Femur (tissue), 1 donor: ENCODE measurements at places on chromosomes 7 and 10.
A peak's percentile ranks its signal among the peaks of the same experiment; 100 is the strongest.

DNA sequence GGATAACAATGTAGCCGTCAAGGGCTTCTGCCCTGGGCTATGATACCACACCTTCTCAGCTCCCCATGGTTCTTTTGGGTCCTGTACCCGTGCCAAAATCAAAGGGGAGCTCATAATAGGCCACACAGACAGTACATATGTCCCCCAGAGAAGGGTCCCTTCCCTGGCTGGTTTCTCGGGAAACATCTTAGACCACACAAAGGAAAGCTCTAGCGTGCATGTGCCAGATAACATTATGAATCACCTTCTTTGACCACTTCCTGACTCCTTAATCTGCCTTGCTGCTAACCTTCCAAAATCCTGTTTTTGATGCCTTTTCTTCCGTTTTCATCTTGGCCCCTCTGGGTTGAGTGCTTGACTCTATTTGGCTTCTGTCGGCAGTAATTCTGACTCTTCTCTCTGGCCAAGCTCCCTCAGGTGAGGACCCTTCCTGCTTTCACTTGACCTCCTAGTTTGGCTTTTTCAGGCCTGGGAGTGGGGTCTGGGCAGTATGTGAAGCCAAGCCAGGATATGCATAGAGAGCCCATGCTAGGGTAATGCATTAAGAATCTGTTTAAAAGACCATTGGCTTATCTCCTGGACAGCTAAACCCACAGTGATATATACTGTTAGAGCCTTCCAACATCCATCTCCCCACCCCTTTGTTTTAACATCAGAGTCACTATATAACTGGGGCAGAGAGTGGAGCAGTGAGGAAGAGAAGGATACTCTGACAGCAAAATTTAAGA lies 84.8 kb downstream of the ANLN start:
- no peak for DNase-seq

GRCh38 chr7:106166651-106167342 lies 54.7 kb upstream of the SYPL1 start:
- DNase-seq = peak; percentile 51

GRCh38 chr10:69073736-69074364 lies 14.1 kb upstream of the SRGN start:
- no peak for DNase-seq

DNA sequence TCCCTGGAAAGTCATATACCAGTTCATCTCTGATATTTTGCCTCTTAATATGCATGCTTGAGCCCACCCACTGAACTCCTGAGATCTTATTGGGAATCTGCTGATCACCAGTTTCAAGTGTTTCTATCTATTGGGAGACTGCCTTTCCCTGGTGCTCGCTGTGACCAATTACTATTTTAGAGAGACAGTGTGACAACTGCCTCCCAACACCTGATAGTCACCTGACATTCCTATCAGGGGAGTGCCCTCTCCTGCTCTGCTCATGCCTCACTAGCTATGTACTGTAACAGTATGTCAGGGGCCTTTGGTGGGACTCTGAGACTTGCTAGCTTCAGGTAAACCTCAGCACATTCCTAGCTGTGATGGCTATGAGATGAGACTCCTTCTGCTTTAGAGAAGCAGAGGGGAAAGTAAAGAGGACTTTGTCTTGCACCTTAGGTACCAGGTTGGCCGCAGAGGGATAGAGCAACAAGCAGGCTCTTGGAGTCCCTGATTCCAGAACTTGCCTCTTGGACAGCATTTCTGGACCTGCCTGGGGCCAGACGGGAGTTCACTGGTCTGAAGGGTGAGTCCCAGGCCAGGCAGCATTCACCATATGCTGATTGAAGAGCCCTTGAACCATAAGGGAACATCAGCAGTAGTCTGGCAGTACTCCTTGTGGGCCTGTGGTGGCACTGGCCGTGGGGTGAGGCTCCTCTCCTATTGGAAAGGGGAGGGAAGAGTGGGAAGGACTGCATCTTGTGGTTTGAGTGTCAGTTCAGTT lies 34.4 kb upstream of the ARHGAP12 start:
- DNase-seq = no peak

DNA sequence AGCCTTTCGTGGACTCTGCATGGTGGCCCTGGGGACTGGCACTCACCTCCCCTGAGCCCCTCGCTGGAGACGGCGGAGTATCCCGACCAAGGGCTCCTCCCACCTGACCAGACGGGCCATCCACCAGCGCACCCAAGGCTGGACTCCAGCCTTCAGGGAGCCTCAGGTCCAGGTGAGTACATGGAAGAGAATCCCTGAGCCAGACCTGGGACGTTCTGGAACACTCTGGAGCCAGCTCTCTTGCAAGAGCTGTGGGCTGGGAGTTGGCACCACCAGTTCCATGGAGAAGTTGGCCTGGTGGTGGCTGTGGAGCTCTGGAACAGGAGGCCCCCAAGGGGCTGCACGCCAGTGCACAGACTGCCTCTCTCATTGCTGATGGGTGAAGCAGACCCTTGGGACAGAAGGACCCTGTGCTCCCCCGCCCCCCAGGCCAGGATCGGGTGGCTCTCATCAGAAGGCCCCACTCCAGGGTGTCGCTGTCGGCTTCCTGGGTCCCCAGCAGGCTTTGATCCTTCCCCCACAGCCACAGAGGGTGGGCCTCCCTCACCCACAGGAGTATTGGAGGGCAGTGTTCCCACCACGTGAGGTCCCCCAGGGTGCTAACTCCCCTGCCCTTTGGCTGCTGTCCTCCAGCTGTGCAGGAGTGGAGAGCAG lies 189.9 kb downstream of the EBF3 start:
- DNase-seq = peak; percentile 14

- peak; percentile 19 for DNase-seq
These were observed 21.1 kb downstream of the CRPPA start for GRCh38 chr7:16399916-16400892.

- no peak for DNase-seq
These were observed 9.2 kb downstream of the GJD4 start for GRCh38 chr10:35614312-35614711.

- DNase-seq = peak; percentile 87
These were observed 1.2 kb downstream of the HOXA10 start for GRCh38 chr7:27172823-27173510.

DNA sequence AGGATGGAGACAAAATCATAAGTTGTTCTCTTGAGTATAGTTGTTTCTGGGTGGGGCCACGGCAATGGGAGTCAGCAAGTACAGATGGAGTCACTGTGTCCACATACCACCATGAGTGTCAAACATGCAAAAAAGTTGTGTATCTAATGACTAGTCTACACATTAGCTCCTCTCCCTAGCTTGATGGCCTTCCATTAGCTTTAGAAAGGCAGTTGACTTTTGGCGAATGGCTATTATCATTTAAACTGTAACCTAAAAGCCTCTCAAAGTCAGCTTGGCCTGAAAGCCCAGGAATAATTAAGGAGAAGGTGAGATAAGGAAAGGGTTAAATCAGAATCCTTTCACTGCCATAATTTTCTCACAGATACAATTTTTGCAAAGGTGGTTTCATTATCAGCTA lies 95.5 kb upstream of the MEOX2 start:
- DNase-seq = no peak

DNA sequence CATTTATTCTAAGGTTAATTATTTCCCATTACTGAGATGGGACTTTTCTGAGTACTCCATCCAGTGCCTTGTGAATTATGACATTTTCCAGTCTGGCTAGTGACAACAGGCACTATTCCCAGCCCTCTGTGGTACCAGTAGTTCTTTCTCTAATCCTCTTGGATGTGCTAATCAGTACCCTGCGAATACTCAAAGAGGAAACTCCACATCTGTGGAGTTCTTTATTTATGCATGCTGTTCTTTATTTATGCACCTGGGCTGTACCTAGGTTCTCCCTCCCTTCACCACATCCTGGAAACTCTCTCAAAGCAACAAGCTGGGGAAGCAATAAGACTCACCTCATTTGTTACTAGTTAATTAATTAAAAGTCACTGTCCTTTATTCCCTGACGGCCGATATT lies 83.5 kb downstream of the TSPAN12 start:
- DNase-seq = no peak

- peak; percentile 32 for DNase-seq
These were observed 2.6 kb upstream of the PLCE1 start for GRCh38 chr10:93991114-93991513.

DNA sequence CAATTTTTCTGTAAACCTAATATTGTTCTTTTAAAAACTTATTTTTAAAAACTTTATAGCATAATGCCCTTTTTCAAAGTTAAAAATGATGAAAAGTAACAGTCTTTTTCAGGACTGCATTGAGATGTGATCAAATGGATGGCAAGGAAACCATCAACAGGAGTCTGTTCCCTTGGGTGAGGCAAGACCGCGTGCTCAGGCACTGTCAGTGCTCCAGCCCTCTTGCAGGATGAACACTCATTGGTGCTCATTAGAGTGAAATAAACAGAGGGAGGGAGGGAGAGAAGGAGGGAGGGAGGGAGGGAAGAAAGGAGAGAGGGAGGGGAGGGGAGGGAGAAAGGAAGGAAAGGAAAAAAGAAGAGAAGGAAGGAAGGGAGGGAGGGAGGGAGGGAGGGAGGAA lies 145.7 kb upstream of the CHST15 start:
- no peak for DNase-seq

- no peak for DNase-seq
These were observed 6.3 kb downstream of the BET1 start for GRCh38 chr7:93997868-93998267.

DNA sequence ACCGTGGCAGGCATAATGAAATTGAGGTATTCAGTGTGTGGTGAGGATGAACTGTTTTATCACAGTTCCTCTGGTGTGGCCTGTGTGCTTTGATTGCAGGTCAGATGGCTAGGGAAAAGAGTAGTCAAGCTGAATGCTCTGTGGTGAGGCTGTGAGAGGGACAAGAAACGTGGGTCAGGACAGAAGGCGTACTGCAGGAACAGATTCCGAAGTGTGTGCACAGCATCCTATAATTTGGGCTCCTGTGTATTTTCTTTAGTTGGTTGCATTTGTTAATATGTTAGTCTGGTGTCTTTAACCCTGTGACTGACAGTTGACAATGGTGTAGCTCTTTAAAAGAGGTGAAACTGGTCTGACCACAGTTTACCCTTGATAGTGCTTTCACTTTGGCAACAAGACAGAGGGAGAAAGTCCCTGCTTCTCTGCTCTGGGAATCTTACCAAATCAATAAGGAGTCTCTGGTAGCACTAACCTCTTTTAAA lies 76.5 kb downstream of the AUTS2 start:
- no peak for DNase-seq

DNA sequence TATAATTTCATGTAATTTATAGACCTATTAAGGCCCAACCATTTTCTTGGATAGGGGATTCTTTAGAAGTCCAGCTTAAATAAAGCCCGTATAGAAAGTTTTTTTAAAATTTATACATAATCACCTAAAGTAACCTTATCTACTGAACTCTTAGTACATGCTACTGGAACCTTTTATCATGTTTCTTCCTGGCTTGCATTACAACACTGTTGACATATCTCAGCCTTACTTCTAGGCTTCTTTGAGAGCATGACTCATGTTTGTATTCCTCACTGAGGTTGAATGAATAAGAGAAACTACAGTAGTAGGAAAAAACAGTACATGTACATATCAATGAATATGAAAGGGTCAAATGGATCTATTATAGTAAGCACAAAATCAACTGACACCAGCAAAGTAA lies 8.2 kb upstream of the MAGI2 start:
- no peak for DNase-seq

DNA sequence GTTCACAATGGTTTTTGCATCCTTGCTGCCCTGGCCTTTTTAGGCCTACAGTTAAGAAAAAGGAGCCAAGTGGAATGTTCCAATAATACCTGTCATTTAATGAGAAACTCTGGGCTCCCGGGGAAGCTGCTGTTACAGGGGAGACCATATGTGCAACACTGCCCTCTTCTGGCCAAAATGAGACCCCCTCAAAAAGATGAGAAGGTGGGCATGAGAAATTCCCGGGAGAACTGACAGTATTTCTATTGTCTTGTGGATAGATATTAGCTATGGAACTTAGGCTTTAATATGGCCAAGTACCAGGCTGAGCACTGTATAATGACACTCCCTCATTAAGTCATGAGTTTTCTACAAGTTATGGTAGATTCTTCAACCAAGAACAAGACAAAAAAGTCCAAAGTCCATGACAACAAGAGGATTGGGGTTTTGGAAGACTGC lies 99.4 kb downstream of the CCDC3 start:
- peak; percentile 62 for DNase-seq

GRCh38 chr7:44348300-44348699 lies 22.9 kb upstream of the CAMK2B start:
- no peak for DNase-seq

- DNase-seq = no peak
These were observed 223.4 kb upstream of the YAE1 start for GRCh38 chr7:39342763-39343162.

DNA sequence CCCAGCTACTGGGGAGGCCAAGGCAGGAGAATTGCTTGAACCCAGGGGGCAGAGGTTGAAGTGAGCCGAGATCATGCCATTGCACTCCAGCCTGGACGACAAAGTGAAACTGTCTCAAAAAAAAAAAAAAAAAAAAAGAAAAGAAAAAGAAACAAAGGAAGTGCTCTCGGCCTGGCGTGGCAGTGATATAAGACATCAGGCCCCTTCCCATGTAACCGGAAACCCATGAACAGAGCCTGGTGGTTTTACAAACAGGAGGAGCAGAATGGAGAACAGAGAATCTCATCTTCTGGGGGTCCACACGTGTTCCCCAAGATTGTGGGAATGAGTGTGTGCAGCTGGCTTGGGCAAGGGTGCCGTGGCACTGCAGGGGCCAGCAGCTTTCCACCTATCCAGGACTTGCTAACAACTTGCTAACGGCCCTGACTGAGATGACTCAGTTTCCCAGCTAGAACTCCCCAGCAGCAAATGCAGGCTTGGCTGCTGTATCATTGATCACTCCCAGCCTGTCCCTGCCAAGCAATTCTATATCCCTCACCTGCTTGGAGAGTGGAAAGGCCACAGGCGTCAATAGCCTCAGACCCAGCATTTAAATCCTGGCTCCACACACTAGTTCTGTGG lies 103.0 kb downstream of the COL26A1 start:
- no peak for DNase-seq

GRCh38 chr7:134892963-134893362 lies 93.3 kb upstream of the AGBL3 start:
- no peak for DNase-seq

GRCh38 chr7:66553001-66553400 lies 75.7 kb upstream of the KCTD7 start:
- no peak for DNase-seq

GRCh38 chr7:44505595-44505994 lies 15.1 kb upstream of the NUDCD3 start:
- no peak for DNase-seq

GRCh38 chr7:87216701-87217508 lies 2.6 kb downstream of the TMEM243 start:
- no peak for DNase-seq

- DNase-seq = no peak
These were observed 30.7 kb downstream of the TECTB start for GRCh38 chr10:112313911-112314310.

DNA sequence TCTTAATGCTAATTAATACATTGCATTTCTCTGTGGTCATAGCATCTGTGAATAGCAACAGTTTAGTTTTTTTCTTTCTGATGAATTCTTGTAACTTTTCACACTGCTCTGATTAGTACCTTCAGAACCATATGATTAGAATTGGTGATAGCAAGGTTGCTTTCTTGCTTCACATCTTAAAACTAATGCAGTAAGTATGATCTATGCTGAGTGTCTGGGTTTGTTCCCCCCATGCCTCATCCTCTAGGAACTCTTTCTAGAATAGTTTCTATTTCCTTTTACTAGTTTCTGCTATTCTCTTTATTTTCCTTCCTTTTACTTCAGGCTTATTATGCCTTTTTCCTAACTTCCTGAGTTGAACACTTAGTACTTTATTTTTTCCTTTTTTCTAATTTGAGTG lies 32.4 kb downstream of the TES start:
- no peak for DNase-seq
